Adipocyte (in vitro differentiated cells): ENCODE measurements at places on chromosomes 6 and 20.

DNA sequence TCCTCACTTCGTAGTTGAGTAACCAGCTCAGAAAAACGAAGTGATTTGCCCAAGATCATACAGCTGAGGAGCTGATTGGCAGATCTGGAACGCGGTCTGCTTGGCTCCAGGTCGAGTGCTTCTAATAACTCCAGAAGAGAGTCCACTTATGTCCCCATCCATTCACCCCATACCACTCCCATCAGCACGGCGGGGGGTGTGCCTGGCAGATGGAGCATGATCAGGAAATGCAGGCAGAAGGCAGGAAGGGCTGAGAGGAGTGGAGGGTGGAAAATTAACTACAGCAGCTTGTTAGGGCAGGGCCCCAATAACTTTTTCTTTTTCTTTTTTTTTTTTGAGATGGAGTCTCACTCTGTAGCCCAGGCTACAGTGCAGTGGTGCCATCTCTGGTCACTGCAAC is 15.0 kb downstream of the FITM2 start:
- no peak for DNase-seq

DNA sequence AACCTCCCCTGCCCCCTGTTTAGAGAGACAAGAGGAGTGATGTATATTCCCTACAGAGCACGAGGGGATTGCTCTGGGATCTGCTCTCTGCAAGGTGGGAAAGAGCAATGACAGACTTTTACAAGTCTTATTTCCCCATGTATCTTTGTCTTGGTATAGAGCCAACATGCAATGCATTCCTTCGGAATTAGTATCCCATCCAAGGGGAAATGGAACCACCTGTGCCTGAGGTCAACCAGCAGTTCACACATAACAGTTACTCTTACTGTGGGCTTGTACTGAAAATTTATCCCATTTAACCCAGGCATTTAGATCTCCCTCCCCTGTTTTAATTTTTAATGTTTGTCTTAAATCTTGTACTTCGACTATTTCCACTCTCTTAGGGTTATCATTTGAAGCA is 250.4 kb downstream of the C6orf118 start:
- no peak for DNase-seq

- peak; percentile 75 for DNase-seq
Observed at GRCh38 chr6:17278289-17279063, 2.7 kb upstream of the RBM24 start.

GRCh38 chr6:15491255-15491985 is 171.4 kb downstream of the DTNBP1 start:
- DNase-seq = peak; percentile 92

GRCh38 chr20:48769069-48769983 is 58.5 kb downstream of the PREX1 start:
- no peak for DNase-seq

DNA sequence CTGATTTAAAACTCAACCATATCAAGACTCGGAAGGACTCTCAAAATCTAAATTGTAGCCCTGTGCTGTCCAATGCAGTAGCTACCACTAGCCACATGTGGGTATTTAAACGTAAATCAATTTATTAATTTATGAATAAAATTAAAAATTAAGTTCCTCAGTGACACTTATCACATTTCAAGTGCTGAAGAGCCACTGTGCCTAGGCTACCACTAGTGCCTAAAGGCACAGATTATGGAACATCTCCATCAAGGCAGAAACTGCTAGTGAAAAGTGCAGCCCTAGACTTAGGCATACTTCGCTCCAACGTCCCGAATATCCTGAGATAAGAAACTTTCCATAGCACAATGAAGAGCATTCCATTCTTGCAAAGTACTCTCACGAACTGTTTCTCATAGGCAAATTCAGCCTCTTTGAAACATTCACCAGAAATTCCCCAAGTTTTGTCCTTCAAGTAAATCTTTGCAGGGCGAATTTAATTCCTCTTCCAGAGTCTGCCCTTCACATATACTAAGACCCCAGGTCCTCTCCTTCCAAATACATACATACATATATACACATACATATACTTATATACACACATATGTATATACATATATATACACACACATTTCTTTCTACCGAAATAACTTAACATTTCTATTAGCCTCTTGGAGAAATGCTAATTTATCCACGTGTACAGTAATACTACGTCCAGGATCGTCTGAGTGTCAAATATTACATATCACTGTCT is 1.3 kb downstream of the SUPT3H start:
- DNase-seq = peak; percentile 54

DNA sequence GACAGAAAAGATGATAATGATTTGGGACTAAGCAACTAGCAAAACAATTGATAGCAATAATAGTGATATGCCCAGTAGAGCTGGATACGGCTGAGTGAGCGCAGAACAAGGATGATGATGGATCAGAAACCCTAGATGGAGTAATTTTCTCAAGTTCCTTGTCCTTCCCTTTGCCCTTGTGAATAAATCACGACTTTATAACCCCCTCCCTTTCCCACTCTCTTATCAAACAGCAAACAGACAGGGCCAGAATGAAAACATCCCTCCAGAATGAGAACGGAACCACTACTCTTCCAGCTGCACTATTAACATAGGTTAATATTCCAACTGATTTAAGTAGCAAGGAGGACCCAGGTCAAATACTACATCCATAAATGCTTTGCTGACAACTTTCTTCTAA is 1.3 kb upstream of the MTFR2 start:
- DNase-seq = no peak

DNA sequence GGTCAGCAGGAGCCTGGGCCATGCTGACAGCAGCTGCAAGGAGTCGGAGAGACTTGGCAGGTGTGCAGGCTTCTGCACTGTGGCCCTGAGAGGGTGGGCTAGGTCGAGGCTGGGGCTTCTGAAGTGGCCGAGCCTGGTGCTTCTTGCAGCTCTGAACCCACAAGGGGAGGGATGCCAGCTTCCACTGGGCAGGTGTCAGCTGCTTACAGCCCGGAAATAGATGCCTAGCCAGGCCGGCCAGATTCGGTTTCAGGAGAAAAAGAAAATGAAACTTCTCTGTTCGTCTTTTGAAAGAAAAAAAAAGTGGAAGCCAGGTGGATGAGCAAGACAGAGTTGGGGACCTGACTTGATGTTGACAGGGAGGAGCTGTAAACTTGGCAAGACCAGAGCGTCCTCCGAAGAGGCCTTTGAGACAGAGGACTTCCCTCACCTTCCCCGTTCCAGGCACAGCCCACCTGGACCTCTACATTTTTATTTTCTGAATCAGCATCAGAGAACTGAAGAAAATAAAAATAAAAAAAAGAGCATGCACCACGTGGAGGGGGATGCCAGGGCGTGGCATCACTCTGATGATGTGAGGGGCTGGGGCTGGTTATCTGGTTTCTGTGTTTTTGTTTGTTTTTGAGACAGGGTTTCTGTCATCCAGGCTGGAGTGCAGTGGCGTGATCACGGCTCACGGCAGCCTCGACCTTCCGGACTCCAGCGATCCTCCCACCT is at the start of gene ZBP1:
Gene ZBP1 (minus strand): TSS at position 153 of the 717 bp plus-strand sequence. CDS start 131 bp downstream, at position 22.
- no peak for DNase-seq
